ENCODE measurements at places on chromosomes 7 and 10. TPM values are rescaled to one million over a fixed set of nuclear protein-coding genes. Genes with fewer than 3 reads are reported as not detected.

Gene PRKG1
- total RNA-seq: 25.4 TPM

Gene FBXL13
- total RNA-seq: 4.0 TPM

Gene CCDC3
- total RNA-seq: 32.4 TPM

Gene MLXIPL
- 4.6 TPM for total RNA-seq

Gene TUBAL3
- not detected for total RNA-seq

- DNase-seq: no peak
These were observed 500.9 kb downstream of the ARL4A start for GRCh38 chr7:13188236-13188805.

GRCh38 chr10:73926152-73926764, 15.3 kb downstream of the PLAU start:
- DNase-seq: no peak

GRCh38 chr7:44469461-44470134, 20.9 kb downstream of the NUDCD3 start:
- no peak for DNase-seq

DNA sequence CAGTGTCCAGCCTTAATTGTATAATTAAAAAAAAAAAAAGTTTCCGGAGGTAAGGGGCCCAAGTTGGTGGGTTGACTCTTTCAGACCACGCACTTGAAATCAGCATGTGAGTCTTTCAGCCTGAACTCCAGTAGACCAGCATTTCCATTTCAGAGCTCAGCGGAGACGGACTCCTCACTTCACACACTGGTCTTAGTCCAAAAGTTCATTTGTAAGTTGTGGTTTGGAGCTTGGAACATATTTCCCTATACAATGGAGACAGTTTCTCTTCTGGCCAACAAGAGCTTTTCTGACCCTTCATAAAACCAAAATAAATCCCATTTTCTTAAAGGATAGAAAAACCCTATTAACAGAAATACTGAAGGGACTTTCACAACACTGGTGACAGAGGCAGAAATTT, 41.0 kb downstream of the ATXN7L1 start:
- DNase-seq: no peak

All from ureter (tissue), 1 donor.